ENCODE measurements at places on chromosomes 12 and 14.

DNA sequence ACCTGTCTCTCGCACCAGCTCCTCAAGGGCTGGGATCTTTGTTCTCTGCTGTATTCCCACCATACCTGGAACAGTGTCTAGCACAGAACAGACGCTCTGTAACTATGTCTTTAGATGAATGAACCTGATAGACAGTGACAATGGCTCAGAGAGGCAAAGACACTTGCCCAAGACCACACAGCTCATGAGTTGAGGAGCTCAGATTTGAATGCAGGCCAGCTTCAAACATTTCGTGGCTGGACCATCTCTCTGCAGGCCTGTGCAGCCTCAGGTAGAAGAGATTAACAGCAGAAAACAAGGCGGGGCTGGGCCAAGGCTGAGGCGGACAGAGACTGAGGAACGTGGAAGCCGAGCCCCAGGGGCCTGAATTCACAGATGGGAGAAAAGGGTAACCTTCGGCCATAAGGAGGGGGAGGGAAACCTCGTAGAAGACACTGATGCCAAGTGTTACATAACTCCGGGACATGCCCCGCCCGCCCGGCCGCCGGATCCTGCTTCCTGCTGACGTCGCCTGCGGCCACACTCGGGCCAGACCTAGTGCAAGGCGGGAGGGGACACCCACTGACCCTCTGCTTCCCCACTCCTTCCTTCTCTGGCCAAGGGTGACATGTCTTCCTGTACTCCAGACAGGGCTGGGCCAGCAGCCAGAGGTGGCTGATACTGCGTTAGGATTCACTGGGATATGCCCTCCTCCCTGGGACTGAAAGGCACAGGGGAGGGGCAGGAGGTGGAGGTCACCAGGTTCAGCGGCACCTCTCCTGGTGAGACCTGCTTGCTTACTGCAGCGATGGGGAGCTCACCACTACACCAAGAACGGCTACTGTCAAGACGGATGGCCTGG, 86.8 kb downstream of the RFLNA start:
- DNase-seq, result no peak

DNA sequence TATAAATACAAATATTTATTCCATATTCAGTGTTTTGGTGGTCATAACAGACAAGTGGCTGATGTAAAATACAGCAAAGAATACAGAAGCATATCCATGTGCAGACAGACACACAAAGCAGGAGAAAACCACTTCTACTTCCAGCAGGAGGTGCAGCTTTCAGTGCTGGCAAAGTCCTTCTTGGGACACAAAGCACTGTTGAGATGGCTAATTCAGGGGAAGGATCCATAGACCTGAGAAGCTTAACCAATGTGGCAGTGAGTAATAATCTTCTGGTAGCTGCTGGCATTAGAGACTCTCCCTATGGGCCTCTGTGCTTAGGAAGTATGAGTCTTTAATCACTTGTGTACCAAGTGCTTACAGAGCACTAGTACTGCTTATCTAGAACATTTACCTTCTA, 26.8 kb downstream of the AMN1 start:
- DNase-seq, result no peak

DNA sequence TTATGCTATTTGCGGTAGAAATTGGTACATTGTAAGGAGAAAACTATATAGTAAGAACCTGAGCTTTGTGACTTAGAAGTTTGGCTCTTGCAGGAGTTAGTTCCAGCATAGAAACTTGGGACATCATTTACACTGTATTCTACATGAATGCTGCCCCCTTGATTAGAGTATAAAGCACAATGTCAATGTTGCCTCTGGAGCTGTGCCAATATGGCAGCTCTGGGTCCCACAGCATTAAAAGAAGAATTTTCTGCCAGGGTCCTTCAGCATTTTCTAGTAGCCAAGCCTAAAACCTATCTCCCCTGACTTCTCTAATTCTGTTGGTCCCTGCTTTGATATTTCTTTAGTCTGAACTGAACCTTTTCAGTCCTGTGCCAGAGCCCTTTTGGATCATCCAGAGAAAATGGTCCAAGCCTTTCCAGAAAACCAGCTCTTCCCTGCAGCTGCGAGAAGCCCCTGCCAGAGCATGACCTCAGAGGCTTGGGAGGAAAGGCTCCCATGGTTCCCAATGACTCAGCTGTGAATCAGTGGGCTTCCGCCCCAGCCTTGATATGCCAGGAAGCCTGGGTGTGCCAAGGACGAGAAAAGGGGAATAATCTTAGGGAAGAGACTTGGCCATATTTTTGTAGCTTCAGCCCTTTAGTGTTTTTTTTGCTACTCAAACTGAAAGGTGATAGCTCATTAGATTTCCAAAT, 43.2 kb downstream of the PLEKHG7 start:
- DNase-seq, result no peak

GRCh38 chr12:24954261-24954660, 5.4 kb upstream of the BCAT1 start:
- no peak for DNase-seq

DNA sequence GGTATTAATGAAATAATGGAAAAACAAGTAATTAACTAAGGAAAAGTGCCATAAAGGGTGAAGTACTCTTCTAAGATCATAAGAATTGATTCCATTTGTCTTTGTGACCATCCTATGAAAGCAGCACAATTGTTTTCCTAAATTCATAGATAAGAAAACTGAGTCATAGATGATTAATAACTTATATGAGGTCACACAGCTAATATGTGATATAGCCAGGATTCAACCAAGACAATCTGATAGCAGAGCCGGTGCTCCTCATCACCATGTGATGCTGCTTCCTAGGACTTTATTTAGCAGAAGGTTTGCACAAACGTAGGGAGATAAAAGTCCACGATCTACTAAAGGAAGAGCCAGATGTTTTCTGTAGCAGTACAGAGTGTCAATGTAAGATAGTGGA, 181.5 kb upstream of the SYT1 start:
- no peak for DNase-seq

DNA sequence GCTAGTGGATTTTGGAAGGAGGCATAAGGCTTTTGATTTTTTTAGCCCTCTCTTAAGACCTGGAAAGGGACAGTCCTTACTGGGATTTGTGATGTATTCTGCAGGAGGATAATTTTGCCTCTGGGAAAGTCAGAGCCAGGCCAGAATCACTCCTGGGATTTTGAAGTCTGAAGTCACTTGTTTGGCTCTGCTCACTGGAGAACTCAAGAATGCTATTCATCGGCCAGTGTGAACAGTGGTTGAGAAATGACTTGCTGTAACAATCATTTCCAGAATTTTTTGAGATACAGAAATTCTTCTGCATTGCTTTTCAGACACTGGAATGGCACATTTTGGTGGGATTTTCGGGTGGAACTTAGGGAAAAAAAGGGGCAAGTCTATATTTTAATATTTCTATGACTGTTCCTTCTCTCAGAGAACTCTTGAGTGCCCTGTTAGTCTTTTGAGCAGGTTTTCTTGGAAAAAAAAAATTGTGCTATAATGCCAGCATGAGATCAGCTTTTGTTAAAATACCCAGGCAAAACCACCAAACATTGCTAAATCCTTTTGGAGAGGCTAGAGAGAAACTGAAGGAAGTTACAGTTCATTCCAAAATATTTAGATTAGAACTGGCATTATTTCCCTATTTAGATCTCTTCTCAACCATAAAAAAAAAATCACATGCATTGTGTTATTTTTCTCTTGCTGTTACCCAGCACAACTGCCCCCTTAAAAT, 26.1 kb upstream of the BHLHE41 start:
- no peak for DNase-seq

DNA sequence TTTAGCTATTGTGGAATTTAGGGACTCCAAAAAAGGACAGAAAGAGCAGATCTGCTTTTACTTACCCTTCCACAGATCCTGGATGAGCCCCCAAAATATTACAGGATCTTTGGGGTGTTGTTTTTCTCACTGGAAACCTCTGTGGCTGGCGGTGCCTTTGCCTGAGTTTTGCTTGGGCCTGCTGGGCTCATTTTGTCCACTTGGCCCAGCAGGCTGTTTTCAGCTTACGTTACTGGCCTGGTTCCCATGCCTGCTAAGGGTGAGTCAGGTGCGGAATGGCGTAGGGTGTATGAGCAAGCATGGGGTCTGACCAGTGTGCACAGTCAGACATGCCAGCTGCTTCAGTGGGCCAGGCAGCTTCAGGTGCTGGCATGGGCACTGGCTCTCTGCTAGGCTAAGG, 45.8 kb downstream of the HSD17B6 start:
- no peak for DNase-seq

GRCh38 chr14:33457021-33457420, 493.9 kb downstream of the EGLN3 start:
- DNase-seq, result no peak

GRCh38 chr14:49106741-49107667, 479.2 kb downstream of the RPS29 start:
- DNase-seq, result no peak

DNA sequence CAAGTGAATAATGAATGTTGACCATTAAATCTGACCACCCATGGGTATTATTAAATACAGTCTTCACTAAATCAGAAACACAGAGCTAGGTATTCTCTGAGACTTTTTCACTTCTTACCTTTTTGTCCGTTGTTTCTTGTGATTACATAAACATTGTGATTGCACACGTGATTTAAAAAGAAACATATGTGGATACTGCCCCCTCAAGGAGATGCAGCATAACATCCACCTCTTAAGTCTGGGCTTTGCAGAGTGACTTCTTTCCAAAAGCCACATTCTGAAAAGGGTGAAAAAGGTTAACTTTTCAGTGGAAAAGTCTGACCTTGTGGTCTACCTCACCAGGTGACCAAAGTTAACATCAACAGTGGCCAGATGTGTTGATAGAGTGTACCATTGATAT, 185.5 kb upstream of the FAR2 start:
- DNase-seq, result no peak

DNA sequence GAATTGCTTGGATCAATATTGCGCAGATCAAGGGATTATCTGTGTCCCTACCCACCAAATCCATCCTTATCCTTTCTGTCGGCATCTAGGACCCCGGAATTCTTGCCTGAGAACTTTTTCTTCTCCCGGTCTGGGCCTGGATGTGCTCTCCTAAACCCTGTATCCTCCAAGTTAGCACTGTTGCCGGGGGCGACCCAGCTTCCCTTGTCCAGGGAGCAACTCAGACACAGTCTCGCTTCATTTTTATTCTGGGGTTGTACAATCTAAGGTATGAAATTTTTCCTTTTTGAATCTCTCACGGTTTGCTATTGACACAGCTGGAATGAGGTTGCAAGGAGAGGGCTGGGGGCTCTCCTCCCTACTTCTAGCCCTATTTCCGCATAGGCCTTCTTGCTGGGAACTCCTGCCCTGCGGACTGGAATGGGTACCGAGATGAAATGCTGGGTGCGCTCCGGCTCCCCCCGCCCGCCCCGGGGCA, 403 bp upstream of the PNP start:
- DNase-seq, result no peak

GRCh38 chr12:69998922-69999321, 173.9 kb downstream of the MYRFL start:
- no peak for DNase-seq

DNA sequence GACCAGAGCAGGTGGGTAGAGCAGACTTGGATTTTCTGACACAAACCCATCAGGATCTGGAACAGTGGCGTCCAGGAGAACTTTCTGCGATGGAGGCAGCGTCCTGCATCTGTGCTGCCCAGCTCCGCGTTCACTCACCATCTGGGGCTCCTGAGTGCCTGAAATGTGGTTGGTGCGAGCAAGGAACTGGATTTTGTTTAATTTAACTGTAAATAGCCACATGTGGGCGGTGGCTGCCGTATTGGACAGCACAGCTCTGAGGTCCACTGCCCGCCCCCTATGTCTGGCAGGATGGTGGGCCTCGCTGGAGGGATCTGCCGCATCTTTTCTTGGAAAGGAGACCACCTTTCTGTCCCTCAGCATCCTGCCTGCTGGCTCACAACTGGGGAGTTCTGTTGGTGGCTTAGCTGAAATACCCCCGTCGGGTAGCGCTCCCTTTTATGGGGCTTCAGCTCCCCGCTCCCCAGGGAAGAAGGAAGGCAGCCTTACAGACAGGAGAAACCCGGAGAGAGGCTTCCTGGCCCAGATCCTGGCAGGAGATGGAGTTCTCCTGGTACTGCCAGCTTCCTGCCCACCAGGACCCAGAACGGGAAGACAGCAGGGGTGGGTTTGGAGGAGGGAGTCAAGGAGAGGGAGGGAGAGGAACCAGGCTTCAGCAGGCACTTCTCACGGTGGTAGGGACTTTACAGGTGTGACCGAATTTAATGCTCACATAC, 184.9 kb upstream of the PRMT8 start:
- DNase-seq, result no peak

GRCh38 chr12:120089796-120090195, 26.8 kb downstream of the RAB35 start:
- no peak for DNase-seq

DNA sequence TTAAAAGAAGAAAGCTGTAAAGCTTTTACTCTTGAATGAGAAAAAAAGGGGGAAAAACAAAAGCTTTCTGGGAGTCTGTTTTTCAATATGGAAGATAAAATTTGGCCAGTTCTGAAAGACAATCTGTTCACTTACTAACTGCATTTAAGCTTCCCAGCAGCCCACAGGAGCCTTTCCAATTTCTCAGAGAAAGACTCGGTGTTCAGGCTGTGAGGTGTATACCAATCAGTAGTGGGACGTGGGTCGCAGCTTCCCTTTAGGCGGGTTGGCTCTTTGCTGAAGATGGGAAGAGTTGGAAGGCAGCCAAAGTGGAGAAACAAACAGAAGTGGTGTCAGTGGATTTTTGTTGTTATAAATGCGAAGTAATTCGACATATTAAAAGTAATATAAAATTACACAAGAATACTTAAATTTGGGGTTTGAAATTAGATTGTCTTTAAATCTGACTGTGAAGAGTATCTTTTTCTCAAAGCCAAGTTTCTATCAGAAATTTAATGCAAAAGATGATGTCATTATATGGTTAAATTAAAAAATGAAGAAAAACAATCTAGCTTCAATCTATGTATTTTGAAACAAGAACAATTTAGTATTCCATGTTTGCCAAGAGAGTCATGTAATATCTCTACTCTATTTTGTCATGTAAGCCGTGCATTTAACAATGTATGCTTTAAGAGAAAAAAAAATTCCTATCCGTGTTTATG, 590.2 kb upstream of the ATXN7L3B start:
- DNase-seq, result no peak

DNA sequence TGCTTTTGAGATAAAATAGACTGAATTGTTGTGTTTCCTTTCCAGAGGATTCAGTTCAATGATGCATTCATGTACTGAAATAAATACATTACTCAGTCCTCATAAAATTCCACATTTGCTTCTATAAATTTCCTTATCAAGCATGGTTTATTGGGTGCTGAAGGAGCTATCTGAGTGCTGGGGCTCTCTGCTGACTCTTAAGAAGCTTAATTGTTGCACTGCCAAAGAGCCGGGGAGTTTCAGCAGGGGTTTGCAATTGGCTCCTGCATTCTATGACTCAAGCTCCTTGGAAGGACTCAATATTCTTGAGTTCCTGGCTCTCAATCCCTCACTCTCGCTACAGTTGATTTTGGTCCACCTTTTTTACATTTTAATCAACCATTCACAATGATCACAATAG, 69.8 kb upstream of the PYGL start:
- DNase-seq, result no peak

DNA sequence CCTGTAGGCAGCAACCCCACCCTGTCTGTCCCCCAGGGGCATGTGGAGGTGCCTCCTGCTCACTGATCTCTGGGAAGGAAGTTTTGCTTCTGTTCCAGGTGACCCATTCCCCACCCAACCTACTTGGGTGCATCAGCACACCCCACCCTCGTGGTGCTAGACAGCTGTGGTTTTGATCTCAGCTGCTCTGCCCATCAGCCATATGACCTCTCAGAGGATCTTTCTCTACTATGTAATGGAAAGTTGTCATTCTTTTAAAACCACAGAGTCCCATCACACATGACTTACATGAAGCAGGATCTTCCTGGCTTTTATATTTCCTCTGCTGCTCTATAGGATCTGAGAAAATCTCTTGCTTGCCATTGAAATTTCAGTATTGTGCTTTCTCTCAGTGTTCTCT, 13.5 kb upstream of the KRT82 start:
- no peak for DNase-seq

Measured in NCI-H1694 treated with DMSO at 0.1 percent for 48 hours (cell line).